AG04450 (cell line): ENCODE measurements at places on chromosomes 2 and 18.
A peak's percentile ranks its signal among the peaks of the same experiment; 100 is the strongest.

DNA sequence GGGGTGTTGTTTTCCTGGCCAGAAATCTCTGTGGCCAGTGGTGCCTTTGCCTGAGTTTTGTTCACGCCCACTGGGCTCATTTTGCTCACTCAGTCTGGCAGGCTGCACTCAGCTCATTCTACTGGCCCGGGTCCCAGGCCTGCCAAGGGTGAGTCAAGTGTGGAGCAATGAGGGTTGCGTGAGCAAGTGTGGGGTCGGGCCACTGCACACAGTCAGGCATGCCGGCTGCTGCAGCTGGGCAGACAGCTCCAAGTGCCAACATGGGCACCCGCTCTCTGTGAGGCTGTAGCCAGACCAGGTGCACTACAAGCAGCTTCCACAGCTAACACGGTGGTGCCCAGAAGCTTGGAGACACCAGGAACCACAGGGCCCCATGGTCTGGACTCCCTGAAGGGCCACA, 801.1 kb upstream of the RAB6C start:
- DNase-seq: no peak

GRCh38 chr2:238225911-238226697, 13.7 kb downstream of the HES6 start:
- DNase-seq: no peak

- no peak for DNase-seq
These were observed 60.5 kb downstream of the HK2 start for GRCh38 chr2:74894272-74894981.

GRCh38 chr18:57455576-57456129, 20.5 kb downstream of the ONECUT2 start:
- no peak for DNase-seq

DNA sequence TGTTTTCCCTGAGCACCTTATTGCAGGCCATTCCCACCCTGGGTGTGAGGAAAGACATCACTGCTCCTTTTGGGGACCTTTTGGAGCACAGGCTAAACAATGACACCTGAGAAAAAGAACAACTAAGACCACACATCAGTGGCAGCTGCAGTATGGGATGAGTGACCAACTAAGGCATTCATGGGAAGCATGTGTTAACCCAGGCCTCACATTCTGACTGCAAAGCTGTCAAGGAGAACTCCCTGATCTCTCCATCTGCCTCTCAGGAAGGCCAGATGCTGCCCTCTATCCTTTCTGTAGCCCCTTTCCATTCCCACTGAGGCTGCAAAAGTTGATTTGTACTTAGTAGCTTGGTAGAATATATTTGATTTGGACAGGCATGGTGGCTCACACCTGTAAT, 277.7 kb upstream of the FBXO11 start:
- DNase-seq: no peak

- no peak for DNase-seq
These were observed 81.6 kb downstream of the SH3RF3 start for GRCh38 chr2:109210431-109211200.

DNA sequence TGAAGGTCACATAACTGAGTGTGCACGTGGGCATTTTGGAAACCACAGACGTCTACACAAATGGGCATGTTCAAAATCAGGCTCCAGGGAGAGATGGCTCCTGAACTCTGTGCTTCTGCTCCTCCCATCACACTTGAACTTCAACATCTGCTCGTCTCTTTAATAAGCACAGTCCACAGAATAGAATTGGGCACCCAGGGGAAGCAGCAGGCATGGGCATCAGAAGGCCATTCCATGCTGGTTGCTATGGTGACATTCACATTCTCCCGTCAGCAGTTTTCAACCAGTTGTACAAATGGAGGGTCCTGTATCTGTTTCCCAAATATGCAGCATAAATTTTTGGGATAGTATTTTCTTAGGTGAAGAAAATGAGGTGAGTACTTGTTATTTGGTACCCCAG, 183.7 kb upstream of the COPS8 start:
- DNase-seq: no peak

DNA sequence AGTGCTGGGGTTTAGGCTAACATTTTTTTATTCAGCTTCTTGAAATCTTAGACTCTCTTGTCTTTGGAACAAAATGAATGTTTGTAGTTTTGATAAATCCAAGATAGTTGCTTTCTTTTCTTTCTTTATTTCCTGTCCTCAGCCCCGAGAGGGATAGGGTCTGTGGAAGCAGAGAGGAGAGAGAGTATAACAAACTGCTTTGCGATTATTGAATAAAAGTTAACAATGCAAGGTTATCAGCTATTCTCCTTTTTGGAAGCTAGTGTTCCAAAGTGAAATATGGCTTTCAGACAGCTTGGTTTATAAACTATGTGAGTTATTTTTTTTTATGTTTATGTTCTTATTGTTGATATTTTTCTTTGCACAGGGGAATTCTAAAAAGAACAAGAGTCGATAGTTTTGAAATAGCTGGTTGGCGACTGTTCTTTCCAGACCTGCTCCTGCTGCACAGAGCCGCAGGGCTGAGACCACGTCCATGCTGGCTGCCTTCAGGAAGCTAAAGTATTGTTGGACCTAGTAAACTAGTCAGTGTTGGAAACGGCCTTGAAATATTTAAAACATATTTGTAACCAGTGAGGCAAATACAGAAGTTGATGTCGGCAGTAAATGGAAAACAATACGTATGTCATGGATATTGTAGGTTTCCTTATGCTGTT, 15.5 kb upstream of the STON1 start:
- DNase-seq: no peak

- peak; percentile 73 for DNase-seq
These were observed 54.5 kb downstream of the SCN2A start for GRCh38 chr2:165293440-165294420.

DNA sequence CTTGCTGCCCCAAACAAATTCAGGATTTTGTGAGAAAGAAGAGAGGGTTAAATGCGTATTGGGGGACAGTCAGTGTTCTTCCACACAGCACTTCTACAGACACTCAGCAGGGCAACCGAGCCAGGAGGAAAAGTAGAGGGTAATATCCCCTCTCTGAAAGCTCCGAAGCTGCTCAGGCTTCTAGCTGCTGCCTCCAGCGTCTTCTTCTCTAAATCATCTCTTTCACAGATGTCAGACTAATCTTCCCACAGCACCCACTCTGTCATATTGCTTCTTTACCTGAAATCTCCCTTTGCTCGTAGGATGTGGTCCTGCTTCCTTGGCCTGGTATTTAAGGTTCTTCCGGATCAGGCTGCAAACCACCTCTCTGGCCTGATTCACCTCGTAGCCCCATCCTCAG, 117.6 kb upstream of the HAAO start:
- DNase-seq: no peak

DNA sequence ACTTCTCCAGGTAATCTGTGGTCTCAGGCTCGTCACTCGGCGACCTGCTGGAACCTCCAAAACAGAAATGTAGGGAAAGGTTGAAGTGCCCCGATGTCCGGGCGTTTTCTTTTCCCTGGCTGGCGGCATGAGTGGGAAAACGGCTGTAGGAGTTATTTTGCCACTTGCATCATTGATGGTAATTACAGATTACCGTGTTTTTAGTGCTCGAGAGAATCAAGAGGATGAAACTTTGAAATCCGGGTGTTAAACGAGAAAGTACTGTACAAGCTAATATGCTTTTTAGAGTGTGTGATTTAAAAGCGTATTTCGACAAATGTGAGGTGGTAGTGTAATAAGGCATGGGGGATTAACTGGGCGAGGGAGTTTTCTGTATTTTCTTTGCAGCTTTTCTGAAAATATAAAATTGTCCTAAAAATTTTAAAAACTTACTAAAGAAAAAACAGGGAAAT, 819 bp downstream of the GRHL1 start:
- DNase-seq: no peak

GRCh38 chr2:95667480-95667879, 75.7 kb downstream of the TRIM43 start:
- no peak for DNase-seq

- DNase-seq: peak; percentile 27
These were observed 65.8 kb downstream of the RTP5 start for GRCh38 chr2:241935314-241935713.

GRCh38 chr2:60533101-60534051, 20.1 kb downstream of the BCL11A start:
- peak; percentile 86 for DNase-seq

DNA sequence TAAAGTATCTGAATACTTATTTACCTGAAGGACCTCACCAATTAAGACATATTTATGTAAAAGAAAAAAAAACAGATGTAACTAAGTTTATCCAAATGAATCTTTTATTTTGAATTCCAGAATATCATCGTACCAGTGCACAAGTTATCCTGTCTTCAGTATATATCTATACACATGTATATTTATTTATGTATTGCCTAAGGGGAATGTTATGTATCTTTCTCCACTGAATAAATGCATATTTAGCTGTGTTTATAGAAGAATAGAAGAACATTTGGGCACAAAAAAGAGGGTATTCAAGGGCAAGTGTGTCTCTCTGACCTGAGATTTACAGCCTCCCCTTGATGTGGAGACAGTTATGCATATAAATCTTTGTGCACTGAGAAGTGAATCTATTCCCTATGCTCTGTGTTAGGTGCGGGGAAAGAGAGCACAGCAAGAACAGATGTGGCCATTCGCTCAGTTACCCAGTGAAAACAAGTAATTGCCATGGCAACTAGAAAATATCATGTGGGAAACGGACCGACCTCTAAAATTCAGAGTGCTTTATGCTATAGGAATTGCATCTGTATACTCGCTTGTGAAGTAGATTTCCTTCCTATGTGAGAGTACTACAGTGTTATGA, 39.5 kb upstream of the ASXL3 start:
- no peak for DNase-seq

DNA sequence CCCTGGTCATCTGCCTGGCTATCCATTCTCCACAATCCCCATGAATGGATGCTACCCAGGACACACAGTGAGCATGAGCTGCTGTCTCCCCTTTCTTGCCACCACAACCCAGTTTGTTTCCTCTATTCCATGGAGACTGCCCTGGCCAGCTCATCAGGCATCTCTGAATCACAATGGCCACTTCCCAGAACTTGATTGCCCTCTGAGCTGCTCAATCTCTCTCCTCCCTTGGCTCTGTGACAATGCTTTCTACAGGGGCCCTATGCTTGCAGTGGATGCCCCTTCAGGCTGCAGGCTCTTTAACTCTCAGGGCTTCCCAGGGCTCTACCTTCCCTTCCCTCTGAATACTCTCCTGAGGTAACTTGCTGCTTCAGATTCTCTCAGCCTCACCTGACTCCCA, 14.4 kb upstream of the SLC4A5 start:
- DNase-seq: no peak

GRCh38 chr2:48792030-48792429, 36.5 kb upstream of the LHCGR start:
- no peak for DNase-seq

GRCh38 chr2:104786821-104787220, 67.1 kb upstream of the POU3F3 start:
- DNase-seq: no peak

DNA sequence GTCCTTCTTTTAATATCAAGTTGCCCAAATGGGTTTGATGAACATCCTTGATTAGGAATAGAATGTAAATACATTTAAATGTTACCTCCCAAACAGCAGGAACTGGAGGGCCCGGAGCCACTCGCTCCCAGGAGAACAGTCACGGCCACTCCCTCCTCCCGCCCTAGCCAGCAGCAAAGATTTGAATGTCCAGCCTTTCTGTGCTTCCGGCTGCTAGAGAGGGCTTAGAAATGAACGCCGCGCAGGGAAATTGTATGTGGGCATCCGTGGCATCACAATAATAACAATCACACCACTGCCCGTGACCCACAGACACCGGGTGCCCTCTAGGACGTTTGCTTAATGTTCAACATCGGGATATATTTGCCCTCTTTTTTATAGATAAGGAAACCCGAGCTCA, 164.9 kb upstream of the SALL3 start:
- no peak for DNase-seq

DNA sequence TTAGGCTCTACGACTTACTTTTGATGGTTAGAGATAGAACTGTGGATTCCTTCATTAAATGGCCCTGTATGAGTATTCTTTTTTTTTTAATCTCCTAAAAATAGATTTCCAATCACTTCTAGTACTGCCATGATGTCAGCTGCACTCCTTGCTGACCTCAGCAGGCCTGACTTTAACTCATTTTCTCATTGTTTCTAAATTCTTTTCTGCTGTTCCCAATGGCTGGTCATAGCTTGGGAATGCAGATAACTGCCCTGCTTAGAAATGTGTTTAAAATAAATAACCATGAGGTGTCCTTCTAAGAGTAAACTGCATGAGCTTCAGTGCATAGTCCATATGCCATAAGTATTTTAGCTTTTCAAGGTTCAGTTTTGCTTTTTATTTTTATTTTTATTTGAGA, 15.7 kb downstream of the CCDC85A start:
- DNase-seq: no peak

GRCh38 chr2:12549641-12550040, 167.1 kb upstream of the TRIB2 start:
- no peak for DNase-seq

DNA sequence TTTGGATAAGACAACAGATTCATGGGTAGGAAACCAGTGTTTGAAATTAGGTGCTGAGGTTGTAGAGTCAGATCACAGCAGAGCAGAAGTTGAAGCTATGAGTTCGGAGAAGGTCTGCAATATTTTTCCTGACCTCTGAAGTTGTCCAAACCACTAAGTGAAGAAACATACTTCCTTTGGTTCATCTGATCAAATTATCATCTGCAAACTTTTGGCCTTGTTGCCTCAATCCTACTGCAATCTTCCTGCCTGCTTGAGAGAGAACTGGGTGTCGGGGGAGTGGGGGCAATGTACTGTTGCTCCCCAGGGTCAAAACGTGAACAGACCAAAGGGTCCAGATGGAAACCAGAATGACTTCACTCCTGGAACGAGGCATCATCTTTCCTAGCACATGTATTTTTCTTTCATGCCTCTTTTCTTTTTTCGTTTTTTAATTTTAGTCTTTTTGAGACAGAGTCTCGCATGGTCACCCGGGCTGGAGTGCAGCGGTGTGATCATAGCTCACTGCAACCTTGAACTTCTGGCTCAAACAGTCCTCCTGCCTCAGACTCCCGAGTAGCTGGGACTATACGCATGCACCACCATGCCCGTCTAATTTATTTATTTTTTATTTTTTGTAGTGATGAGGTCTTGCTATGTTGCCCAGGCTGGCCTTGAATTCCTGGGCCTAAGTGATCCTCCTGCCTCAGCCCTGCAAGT, 42.7 kb downstream of the RAB31 start:
- DNase-seq: no peak

DNA sequence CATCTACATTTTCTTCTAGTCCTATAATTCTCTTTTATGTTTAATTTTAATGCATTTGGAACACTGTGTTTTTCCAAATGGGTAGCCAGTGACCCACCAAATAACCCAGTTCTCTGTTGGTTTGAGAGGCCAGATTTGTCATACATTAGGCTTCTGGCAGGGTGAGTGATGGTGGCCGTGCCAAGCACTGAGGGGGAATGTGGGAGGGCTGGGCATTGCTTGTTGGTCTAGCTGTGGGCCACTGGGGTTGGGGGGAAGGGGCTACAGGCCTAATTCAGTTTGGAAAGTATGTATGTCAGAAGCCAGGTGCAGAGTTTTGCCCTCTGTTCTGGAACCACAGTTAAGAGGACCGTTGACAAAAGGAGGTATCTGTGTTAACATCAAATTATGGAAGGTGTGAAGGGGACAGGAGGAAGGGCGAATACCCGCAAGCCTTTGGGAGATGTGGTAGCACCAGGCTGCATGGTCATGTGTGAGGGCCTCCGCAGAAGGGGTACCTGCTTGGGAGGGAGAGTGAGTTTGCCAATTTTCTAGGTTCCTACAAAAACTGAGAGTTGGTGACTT, 38.1 kb upstream of the SCLY start:
- no peak for DNase-seq

GRCh38 chr2:240397924-240398645, 37.4 kb upstream of the GPC1 start:
- no peak for DNase-seq

- DNase-seq: no peak
These were observed 18.2 kb upstream of the GPR55 start for GRCh38 chr2:230942920-230943896.
